ENCODE measurements at places on chromosomes 4 and X.

DNA sequence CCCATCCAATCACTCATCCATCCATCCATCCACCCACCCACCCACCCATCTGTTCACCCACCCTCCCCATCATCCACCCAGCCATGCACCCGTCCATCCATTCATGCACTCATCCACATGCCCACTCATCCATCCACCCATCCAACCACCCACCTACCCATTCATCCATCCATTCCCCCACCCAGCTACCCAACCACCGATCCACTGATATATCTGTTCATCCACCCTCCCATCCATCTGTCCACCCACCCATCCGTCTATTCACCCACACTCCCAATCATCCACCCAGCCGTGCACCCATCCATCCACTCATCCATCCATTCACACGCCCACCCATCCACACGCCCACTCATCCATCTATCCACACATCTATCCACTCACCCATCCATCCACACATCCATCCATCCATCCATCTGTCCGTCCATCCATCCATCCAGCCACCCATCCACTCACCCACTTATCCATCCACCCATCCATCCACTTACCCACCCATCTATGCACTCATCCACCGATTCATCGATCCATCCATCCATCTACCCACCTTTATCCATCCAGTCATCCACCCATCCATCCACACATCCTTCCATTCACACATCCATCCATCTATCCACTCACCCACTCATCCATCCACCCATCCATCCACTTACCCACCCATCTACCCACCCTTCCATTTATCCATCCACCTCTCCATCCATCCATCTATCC lies 28.4 kb downstream of the ASMTL start:
- DNase-seq: no peak

DNA sequence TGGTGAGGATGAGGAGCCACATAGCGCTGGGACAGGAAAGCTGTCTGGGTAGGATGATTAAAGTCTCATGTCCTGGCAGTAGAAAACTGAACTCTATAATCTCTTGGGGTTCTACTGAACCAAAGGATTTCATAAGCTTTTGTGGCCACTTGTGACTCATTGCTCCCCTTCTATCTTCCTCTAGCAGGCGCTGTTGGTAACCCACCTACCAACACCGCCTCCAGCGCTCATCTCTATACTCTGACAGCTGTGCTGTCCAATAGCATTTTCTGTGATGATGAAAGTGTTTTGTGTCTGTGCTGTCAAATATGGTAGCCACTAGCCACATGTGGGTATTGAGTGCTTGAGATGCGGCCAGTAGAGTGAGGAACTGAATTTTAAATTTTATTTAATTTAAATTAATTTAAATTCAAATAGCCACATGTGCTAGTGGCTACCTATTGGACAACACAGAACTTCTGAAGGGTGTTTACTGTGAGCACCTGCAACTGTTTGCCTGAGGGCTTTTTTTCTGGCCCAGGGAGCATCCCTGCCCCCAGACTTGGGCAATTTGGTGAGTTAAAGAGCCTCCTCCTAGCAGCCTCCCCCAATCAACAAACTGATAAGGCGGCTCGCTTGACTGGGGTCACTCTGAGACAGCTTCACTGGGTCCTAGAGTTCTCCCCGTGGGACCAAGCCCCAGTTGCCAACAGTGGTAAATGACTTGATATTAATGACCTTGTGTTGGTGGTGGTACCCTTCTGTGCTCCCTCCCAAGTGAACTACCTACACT lies 169.2 kb upstream of the ATP6AP2 start:
- DNase-seq: peak; percentile 32

DNA sequence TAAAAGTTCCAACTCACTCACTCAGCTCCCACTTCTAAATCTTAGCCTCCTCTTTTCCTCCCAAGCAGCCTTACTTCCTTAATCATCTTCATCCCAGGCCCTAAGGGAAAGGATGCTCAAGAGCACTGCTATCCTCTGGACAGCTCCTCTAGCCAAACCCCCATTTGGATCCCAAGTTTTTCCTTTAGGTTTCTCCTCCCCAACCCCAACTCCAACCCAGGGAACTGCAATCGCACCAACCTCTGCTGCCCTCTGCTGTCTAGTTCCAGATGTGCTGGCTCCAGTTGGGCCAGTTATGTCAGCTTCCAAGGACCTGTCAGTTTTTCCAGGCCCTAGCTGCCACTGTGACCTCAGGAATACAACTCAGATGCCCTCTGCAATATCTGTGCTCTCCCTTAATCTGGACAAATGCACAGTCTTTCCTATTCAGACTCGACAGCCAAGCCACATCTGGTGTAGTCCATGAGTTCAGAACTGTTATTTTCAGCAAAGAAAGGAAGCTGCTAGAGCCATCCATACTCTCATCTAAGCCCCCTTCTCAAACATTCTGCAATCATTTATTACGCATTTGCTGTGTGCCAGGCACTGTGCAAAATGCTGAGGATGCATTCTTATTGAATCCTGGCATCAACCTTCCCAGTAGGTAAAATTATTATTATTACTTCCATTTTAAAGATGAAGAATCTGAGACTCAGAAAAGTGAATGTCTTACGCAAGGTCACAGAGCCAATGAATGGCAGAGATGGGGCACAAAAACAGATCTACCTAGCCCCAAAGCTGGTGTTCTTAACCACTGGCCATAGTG lies 12.3 kb upstream of the XPNPEP2 start:
- DNase-seq: peak; percentile 32

- DNase-seq: no peak
These were observed 55.3 kb downstream of the FANCB start for GRCh38 chrX:14817571-14817970.

DNA sequence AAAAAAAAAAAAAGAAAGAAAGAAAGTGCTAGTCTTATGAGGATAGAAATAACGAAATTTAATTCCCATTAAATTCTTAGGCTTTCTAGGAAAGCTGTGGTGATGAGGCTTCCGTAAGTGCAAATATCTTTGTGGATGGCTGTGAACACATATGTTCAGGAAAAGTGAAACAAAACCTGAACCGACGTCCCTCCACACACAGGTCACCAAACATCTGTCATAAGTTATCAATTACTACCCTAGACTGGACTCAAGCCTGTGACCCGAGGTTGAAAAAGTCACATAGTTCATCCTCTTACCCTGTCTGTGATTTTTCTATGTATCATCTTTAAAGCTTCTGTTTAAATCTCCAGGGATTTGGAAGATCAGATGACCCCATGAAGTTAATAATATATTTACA lies 24.8 kb downstream of the HHIP start:
- DNase-seq: no peak

DNA sequence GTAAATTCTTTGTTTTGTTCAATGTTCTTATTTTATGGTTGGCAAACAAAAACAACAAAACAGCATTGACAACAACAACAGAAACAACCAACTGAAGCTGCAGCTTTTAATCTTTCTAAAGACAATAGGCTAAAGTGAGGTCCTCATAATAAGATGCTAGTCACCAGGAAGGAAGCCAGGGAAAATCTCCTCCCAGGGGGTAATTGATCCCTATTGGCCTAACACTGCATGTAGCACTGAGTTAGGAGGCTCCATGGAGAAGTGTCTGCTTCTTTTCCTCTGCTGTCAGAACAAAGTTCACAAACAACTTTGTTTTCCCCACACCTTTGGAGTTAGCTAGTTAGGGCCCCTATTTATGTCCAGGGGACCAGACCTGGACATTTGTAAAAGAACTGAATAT lies 4.7 kb upstream of the LRAT start:
- DNase-seq: no peak

DNA sequence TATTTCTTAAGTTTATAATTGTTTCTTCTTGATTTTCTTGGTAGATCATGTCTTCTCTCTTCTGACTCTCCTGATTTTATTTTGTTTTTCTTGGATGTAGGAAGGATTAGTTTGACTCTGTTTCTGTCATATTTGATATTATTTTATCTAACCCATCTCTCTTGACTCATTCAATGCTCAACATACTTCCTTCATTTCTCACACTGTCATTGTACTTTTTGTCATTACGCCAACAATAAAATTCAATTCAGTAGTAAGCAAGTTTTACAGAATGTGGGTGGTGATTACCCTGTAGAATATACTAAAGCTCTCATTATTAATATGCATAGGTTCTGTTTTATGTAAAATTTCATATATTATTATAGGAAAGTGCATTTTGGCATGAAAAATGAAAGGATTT lies 1303.0 kb upstream of the AGA start:
- no peak for DNase-seq

DNA sequence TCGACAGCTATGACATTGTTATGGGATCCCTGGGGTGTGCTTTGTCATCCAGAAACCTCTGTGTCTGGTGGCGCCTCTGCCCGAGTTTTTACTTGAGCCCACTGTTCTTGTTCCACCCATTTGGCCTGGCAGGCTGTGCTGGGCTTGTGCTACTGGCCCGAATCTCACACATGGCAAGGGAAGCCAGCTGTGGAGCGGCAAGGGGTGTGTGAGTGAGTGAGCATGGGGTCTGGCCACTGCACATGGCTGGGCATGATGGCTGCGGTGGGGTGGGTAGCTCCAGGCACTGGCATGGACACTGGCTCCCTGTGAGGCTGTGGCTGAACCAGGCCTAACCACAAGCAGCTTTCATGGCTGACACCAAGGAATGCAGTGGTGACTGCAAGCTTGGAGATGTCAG lies 89.2 kb downstream of the DACH2 start:
- no peak for DNase-seq

All from RPMI8226 (cell line).